Sciatic nerve (tissue), 2 donors: ENCODE measurements at places on chromosomes 5 and 9. TPM values are rescaled to one million over a fixed set of nuclear protein-coding genes. Genes with fewer than 3 reads are reported as not detected.

NUTM2G gene
- total RNA-seq, result not detected

PCDHB3 gene
- total RNA-seq, result 4.5 TPM

RANBP17 gene
- total RNA-seq, result 14.8 TPM

TLR4 gene
- 25.3 TPM for total RNA-seq

TMED7 gene
- total RNA-seq, result 72.5 TPM

ADAMTSL2 gene
- 22.3 TPM for total RNA-seq

LAMC3 gene
- total RNA-seq, result 0.36 TPM
